ENCODE measurements at places on chromosomes 3 and 15.

GRCh38 chr15:49620199-49620598 lies 419 bp downstream of the FAM227B start:
- no peak for DNase-seq

GRCh38 chr3:87997298-87997697 lies 61.5 kb downstream of the CGGBP1 start:
- no peak for DNase-seq

DNA sequence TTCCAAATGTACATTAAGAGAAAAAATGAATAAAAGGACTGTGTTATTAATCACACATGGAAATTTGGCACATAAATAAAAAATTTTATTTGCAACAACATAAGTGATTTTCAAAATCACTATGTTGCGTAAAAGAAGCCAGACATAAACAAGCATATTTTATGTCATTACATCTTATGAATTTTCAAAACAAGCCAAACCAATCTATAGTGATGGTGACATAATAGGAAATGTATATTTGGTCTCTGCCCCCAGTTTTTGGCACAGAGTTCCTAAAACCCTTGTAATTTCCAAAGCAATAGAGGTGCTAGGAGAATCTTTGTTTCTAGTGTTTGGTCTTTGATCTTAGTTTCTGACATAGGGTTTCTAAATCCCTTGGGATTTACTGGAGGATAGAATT lies 543.3 kb downstream of the ZBBX start:
- DNase-seq, result no peak

- DNase-seq, result no peak
These were observed 236.1 kb downstream of the CD47 start for GRCh38 chr3:107854733-107855132.

GRCh38 chr15:92880796-92881195 lies 19.3 kb upstream of the CHD2 start:
- no peak for DNase-seq

DNA sequence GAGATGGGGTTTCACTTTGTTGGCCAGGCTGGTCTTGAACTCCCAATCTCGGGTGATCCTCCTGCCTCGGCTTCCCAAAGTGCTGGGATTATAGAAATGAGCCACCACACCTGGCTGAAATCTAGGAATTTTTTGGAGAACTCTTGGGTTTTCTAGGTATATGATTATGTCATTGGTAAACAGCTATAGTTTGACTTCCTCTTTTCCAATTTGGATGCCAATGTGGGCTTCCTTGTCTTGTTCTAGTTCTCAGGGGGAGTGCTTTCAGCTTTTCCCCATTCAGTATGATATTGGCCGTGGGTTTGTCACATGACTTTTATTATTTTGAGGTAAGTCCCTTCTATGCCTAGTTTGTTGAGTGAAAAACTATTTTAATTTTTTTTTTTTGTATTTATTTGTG lies 17.9 kb downstream of the KCNMB3 start:
- no peak for DNase-seq

GRCh38 chr3:96756516-96756915 lies 57.9 kb upstream of the EPHA6 start:
- peak; percentile 55 for DNase-seq

- DNase-seq, result no peak
These were observed 48.6 kb upstream of the AKAP13 start for GRCh38 chr15:85331655-85332285.

DNA sequence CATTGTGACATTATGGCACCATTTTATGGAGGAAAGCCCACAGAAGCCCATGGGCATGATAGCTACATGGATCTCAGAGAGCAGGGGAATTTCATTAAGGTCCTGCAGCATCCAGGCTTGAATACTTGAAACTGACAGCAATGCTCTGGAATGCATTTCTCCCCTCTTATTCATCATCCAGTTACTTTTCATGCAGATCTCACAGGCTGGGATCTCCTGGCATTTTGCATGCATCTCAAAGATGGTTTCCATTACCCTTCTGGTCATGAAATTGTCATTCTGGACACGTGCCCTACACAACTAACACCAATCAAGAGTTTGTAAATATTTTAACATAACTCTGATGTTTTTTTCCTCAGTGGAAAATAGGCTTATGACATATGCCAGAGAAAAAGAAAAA lies 32.4 kb downstream of the VGLL3 start:
- DNase-seq, result no peak

DNA sequence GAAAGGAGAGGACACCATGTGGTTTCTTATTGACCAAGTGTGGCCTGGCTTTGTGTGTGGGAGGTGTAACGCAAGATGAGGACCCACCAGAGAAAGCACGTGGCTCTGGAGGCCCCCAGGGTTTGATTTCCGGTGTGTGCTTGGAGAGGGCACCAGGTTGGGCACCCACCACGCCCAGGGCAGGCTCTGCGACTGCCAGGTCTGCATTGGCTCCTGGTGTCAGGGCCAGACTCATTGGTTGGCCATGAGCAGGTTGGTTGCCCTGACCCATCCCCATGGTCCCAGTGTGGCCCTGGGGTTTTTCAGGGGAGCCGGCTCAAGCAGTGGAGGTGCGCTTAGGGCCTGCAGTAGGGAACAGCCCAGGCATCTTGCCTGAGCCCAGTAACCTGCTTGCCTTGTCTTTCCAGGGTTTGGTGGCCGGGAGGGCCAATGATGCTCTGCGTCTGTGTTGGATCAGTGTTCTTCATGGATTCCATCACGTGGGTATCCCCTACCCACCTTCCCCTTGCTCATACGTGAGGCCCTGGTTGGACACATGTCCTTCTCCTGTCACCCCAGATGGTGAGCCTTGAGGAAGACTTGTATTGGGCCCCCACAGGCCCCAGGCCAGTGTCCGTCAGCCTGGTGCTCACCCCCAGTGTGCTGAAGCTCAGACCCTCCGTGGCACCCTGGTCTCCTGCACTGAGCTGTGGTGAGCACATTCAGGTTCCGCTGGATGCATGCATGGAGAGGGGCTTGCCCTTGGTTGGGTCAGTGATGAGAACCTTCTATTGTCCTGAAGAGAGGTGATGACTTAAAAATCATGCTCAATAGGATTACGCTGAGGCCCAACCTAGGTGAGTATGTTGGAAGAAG lies 193.9 kb downstream of the UBE3A start:
- no peak for DNase-seq

All from HuH-7.5 (cell line).